ENCODE measurements at places on chromosomes 16 and 17. TPM values are rescaled to one million over a fixed set of nuclear protein-coding genes. Genes with fewer than 3 reads are reported as not detected.

GRCh38 chr17:31275116-31275515 is 21.9 kb downstream of the OMG start:
- DNase-seq, result no peak

- DNase-seq, result peak; percentile 84
Observed at GRCh38 chr17:60421273-60422161, 772 bp upstream of the CHCT1 start.

FLYWCH2 gene
- 18.9 TPM for total RNA-seq

KRT31 gene
- total RNA-seq, result not detected

GRCh38 chr17:82302991-82303943 is 14.1 kb downstream of the CD7 start:
- DNase-seq, result peak; percentile 29

DNA sequence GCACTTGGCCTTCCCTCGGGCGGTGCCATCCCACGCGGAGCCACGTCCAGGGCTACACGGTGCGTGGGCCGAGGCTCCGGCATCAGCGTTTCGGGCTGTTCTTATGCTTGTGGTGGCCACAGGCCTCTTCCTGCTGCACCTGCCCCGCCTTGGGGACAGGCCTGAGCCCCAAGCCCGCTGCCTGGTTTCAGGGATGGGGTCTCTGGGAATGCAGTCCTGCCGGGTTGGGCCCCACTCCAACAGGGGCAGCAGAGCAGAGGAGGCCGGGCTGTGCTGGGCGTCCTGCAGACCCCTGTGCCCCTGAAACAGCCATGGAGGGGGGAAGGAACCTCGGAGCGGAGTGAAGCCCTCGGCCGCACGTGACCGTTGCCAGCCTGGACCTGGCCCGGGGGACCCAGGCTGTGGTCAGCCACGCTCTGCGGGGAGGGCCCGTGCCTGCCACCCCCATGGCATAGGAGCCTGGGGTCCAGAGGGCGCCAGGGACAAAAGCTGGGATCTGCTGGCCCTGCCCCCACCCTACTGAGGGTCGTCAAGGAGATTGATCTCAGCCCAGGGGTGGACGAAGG is 453 bp upstream of the WFIKKN1 start:
- DNase-seq, result no peak

Measured in right lobe of liver (tissue), 6 donors.